ENCODE measurements at places on chromosomes 1 and 21.

DNA sequence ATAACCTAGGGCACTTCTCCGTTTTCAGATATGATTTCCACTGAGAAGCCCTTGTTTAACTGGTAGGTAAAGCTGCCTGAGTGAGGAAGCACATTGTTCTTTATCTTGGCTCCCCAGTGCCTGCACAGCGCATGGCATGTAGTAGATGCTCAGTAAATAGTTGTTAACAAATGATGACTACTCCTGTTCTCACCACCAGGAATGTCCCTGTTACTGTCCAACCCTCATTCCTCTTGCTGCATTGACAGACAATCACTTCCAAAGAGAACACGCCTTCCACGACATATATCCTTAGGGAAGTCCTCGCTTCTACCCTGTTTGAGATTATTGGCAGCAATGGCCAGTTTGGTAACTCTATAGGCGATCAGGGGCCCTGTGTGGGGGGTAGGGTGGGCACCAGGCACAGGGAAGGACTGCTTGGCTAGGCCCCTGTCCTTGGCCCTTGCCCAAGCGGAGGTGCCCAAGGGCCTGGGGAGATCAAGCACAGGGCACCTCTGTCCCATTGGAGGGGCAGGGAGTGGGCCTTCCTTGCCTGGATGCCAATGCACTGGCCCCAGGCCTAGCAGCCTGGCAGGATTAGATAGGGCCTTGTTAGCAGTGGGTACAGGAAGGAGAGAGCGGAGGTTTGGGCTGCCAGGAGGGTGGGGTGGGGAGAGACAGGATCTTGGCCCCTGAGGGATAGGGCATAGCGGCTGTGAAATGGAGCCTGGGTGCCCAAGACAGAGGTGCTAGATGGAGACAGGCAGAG lies 10.2 kb downstream of the NES start:
- no peak for DNase-seq

DNA sequence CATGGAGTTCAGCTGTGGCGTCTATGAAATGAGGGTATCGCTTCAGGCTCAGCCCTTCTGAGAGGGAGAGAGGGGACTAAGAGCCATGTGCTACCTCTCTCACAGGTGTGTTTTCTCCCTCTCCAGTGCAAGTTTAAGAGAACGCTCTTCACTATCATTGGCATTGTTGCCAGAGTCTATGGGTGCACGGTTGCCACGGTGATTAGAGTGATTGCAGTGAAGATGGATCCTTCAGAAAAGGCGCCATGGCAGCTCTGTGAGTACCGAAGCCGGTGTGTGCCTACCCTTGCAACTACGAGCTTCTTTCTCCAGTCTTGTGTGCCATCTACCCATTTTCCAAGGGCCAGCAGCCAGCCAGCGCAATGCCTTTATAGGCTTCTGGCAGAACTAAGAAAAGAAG lies 290.5 kb downstream of the OMA1 start:
- DNase-seq: no peak

- no peak for DNase-seq
Measured at GRCh38 chr1:206715552-206716158, 30.9 kb downstream of the MAPKAPK2 start.

DNA sequence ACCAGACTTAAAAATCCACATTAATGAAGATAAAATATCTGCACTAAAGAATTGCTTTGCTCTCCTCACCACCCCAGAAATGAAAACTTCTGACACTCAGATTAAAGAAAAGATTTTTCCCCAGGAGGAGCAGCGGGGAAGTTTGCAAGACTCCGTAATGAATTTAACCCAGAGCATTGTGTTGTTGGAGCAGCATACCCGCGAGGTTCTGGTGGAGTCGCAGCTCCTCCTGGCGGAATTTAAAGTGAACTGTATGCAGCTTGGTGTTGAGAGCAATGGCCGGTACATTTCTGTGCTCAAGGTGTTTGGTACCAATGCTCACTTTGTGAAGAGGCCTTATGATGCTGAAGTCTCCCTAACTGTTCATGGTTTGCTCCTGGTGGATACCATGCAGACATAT lies 46.4 kb downstream of the VPS13D start:
- DNase-seq: peak; percentile 60

- DNase-seq: no peak
Measured at GRCh38 chr1:153375511-153375910, at the start of gene S100A12. TSS of gene S100A12 (minus strand) at chr1:153375621. CDS start at chr1:153374592, 1,029 bp downstream.

DNA sequence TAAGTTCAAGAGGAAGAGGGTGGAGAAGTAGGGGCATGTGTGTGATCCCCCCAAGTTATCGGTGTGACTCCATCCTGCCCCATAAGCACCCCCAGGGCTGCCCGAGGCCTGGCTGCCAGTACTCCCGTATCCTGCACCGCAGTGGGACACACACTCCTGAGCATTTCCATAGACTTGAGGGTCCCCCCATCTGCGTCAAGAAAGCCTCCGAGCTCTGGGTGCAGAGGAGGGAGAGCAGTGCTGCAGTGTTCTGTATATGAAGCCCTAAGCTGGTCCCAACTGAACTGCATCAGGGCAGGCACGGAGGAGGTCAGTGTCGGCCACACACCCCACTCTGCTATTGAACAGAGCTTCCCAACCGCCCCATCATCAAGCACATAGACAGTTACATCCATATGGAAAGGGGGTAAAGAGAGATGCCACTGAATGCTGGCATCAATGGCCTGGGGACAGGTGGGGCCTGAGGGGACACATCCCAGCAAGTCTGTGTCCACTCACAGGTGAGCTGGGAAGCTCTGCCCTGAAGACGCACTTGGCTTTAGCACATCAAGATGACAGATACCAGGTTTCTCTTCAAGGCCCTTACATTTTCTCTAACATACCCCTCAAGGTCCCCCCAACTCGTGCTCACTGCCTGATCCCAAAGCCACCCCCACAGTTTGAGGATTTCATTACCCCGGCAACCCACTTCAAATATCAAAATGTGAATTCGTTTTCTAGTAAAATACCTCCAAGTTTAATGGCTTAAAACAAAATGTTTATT lies 64.3 kb downstream of the EVA1C start:
- DNase-seq: no peak

DNA sequence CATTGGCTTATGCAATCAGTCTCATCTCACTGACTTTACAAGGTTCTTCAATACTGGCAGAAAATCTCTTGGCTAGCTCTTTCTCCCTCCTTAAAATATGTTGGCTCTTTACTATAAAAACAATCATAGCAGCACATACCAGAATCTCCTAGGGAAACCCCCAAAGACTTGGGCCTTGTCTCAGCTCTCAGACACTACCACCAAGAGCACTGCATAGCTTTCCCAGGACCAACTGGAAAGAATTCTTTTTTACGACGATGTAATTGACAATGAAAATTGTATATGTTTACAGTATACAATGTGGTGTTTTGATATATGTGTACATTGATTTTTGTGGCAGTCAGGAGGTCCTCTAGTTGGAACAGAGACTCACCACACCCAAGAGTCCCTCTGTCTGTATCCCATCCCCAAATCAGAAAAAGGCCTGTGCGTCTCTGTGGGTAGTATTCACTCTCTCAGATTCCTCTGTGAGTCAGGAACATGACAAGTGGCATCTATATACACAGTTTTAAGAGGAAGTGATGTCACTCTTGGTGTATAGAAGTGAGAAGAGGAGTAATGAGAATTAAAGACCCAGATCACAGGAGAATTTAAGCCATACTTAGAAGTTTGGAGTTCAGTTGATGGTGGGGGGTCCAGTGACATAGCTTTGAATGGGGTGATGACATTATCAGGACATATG lies 21.1 kb downstream of the SMAP2 start:
- no peak for DNase-seq

DNA sequence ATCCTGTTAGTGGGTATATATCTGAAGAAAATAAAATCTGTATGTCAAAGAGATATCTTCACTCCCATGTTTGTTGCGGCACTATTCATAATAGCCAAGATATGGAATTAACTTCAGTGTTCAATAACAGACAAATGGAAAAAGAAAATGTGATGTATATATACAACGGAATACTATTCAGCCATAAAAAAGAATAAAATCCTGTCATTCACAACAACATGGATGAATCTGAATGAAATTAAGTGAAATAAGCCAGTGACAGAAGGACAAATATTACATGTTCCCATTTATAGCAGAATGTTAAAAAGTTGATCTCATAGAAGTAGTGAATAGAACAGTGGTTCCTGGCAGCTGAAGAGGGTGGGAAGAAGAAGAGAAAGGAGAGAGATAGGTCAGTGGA lies 239.1 kb upstream of the RUNX1 start:
- DNase-seq: no peak
